Trophoblast cell (in vitro differentiated cells and primary cell): ENCODE measurements at places on chromosomes 16 and 17.

DNA sequence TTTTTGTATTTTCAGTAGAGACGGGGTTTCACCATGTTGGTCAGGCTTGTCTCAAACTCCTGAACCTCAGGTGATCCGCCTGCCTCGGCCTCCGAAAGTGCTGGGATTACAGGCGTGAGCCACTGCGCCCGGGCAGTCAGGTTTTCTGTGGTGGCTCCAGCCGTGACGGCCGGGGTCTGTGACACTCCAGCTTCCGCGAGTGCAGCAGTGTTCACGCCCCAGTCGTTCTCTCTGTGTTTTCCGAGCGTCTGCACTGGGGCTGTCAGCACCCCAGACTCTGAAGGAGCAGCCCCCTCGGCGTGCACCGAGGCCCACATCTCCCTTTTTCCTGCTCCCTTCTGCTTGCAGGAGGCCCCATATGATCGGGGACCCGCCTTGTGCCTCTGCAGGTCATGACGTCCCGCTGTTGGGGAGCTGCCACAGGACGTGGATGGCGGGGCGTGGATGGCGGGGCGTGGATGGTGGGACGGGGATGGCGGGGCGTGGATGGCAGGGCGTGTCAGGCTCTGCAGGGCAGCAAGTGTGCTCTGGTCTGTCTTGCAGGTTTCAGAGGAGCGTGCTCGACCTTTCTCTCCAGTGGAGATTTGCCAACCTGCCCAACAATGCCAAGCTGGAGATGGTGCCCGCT is 5.7 kb downstream of the ASPSCR1 start:
- no peak for DNase-seq

DNA sequence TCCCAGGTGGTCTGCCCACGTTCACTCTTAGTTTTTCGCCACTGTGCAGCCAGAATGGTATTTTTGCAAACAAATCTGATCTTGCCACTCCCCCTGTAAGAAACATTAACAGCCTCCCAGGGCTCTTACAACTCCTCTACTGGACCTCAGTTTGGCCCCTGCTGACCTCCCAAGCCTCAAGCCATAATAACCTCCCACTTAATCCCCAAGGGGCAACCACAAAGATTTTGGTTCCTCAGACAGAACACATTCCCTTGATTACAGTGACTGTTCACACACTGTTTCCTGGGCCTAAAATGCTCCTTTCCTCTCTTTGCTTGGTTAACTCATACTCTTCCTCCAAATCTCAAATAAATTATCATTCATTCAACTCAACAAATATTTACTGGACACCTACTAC is 21.5 kb upstream of the CD300E start:
- DNase-seq: no peak

GRCh38 chr16:78211946-78212345 is 112.5 kb downstream of the WWOX start:
- peak; percentile 94 for DNase-seq

DNA sequence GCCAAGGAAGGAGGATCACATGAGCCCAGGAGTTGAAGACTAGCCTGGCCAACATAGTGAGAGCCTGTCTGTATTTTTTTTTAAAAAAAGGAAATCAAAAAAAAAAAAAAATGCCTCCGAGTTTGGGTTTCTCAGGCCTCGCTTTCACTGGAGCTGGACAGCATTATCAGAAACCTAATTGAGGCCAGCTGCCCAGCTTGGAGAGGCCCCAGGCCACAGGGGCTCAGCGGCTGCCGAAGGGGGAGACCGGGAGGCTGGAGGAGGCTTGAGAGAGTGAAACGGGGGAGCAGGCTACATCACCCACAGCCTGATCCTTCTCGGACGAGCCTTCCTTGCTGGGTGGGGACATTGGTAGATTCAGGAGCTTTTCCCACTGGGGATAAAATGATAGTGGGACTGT is 5.1 kb downstream of the TTYH2 start:
- no peak for DNase-seq

- DNase-seq: no peak
Observed at GRCh38 chr17:71900621-71901229, 220.1 kb upstream of the SOX9 start.

- no peak for DNase-seq
Observed at GRCh38 chr17:38654411-38655398, 20.1 kb downstream of the EPOP start.

- DNase-seq: peak; percentile 19
Observed at GRCh38 chr16:88533932-88534637, 36.1 kb upstream of the ZC3H18 start.

DNA sequence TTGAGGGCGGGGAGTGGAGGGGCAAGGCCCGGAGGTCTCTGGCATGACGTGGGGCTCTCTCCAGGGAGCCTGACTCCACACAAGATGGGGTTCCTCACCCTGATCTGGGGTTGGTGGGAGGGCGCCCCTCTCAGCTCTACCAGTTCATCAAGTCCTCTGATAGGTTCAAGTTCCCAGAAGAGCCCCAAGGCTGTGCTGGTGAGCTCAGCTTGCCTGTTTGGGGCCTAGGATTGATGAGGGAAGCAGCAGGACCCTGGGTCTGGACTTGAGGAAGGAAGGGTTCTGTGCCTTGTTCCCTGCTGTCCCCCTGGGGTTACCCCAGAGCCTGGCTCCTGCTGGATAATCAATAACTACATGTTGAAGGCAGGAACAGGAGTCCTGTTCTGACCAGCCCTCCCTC is 3.5 kb downstream of the MGAT5B start:
- no peak for DNase-seq

- no peak for DNase-seq
Observed at GRCh38 chr17:29840884-29841283, 89.1 kb downstream of the SSH2 start.

GRCh38 chr16:35574011-35574410 is 2114.6 kb downstream of the TP53TG3F start:
- no peak for DNase-seq

GRCh38 chr16:83312718-83313245 is 495.0 kb upstream of the HSBP1 start:
- no peak for DNase-seq

DNA sequence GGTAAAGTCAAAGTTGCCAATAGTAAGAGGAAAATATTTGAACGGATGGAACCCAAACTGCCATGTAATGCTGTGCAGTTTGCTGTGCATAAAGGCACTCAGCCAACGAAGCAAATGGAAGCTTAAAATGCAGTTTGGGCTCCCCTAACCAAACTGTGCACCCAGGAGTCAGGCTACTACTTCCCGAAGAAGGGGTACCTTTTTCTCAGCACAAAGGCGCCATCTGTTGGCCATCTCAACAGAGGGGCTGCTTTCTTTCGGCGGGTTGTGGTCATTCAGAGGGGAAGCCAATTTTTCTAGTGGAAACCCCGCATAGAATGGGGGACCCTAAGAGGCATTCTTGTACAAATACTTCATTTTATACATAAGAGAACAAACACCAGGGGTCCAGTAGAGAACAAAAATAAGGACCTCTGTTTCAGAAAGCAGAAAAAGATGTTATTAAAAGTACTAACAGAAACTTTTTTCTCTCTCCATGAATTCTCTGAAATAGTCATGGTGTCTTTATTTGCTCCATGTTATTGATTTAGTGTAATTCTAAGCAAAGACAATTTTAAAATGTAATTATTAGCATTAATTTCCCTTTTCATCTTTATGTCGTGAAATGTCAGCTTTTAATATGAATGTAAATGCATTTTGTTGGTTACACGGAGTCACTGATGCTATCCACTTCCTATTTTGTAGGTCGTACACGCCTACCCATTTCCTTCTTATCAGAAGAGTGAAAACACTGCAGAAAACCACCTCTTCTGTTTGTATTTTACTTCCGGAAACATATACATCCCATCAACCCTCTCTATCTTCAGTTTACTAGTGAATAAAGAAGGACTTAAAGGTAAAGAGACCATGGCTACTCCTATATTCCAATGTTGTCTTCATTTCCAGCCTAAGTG is 453.3 kb downstream of the KCNJ2 start:
- peak; percentile 2 for DNase-seq

DNA sequence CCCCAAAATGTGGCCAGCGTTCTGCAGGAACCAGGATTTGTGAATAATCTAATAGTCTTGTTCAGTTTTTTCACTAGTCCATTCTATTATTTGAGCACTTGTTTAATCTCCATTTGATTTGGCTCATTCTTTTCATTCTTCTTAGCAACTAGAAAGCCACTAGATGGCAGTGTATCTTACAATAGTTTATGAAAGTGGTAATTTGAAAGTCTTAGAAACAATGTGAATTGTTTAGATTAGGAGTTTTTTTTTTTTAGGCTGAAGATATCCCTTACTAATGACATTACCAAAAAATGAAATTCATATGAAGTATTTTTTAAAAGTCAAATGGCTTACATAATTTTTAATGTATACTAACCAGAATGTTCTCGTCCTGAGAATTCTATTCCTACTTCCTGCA is 6.7 kb downstream of the ERI2 start:
- DNase-seq: peak; percentile 63

GRCh38 chr17:56883616-56884015 is 30.2 kb downstream of the TRIM25 start:
- DNase-seq: no peak

DNA sequence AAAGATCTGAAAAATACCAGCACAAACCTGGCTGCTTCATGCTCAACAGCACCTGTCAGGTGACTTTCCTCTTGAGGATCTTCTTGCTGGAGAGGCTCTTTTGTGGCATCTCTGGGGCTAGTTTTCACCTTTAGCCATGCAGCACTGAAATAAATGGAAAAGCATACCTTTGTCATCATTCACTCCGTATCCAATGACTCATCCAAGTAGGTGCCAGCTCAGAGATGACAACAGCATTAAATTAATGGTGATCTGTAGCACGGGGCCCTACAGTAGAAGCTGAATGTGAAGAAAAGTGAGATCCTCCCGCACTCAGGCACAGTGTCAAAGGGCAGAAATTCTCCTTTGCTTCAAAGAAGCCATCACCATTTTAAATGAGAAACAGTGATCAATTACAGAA is 32.2 kb downstream of the KIAA0753 start:
- DNase-seq: no peak

GRCh38 chr16:48478393-48478792 is 93.2 kb upstream of the SIAH1 start:
- no peak for DNase-seq

DNA sequence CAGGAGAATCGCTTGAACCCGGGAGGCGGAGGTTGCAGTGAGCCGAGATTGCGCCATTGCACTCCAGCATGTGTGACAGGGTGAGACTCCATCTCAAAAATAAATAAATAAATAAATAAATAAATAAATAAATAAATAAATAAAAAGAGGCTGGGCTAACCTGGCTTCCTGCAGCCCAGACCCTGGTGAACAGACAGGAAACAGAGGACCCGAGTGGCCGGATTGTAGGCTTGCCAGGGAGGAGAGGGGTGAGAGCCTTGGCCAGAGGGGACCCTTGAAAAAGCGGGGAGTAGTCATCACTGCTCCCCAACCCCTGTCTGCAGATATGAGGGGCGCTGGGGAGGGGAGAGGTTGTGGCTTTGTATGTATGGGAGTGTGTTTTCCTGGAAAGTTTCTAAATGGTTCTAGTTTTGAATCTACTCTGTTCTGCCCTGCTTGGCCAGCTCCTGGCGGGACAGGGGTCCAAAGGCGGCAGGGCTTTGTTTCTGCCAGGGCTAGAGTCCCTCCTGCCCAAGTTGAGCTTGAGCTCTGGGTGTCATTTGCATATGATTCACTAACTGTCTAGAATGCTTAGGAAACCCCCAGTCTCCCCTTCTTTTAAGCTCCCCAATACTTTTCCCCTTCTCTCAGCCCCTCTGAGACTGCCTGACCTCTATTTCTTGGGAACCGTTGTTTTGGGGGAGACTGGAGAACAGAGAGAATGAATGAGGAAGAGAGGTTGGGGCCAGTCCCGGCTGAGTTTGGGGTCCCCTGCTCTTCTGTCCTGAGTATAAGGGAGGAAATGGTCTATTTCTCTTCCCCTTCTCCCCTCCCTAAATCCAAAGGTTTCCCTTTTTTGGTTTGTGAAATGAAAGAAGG is 16.4 kb downstream of the RARA start:
- no peak for DNase-seq

- DNase-seq: peak; percentile 80
Observed at GRCh38 chr16:1674751-1675664, 3.1 kb upstream of the JPT2 start.

- DNase-seq: no peak
Observed at GRCh38 chr17:82050761-82051641, 610 bp downstream of the RFNG start.

GRCh38 chr17:78715000-78715771 is 66.9 kb downstream of the CYTH1 start:
- DNase-seq: no peak

GRCh38 chr17:33637534-33637933 is 344.4 kb upstream of the ASIC2 start:
- no peak for DNase-seq

DNA sequence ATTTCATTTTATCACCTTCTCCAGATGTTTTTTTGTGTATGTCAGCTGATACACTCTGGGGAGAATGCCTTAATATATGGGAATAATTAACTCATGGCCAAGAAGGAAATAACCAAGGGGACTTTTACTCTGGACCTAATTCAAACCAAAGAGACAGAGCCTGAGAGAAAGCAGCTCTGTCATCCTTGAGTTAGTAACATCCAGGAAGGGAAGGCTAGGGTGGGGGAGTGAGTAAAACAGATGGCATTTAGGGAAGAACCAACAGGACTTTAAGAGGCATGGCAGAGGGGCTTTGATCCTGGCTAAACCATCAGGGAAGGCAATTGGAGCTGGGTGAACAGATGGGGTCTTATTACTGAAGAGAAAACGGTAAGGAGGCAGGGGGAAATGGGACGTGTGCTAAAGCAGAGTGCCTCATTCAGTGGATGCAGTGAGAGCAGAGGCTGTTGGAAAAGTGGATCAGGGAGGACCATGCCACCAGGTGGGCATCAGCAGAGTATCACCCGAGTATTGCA is 2.5 kb upstream of the SMPD3 start:
- no peak for DNase-seq

DNA sequence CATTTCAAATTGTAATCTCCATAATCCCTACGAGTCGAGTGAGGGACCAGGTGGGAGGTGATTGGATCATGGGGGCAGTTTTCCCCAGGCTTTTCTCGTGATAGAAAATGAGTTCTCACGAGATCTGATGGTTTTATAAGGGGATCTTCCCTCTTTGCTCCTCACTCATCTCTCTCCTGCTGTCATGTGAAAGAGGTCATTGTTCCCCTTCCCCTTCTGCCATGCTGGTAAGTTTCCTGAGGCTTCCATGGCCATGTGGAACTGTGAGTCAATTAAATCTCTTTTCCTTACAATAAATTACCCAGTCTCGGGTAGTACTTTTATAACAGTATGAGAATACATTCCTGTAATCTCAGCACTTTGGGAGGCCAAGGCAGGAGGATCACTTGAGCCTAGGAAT is 76.7 kb upstream of the MARCHF10 start:
- no peak for DNase-seq
